Airway epithelial cell (primary cell): ENCODE measurements at places on chromosomes 7 and 10. TPM values are rescaled to one million over a fixed set of nuclear protein-coding genes. Genes with fewer than 3 reads are reported as not detected.

Gene NRG3
- total RNA-seq = not detected in 2 replicates

Gene CDK1
- total RNA-seq = 52.7 and 71.8 TPM in 2 replicates

Gene CREB3L2
- 18.0 and 28.1 TPM in 2 replicates for total RNA-seq

Gene DRGX
- total RNA-seq = not detected in 2 replicates

Gene TMEM236
- total RNA-seq = 0.07 TPM in 1 of 2 replicates, not detected in the other

Gene FLNC
- 0.84 and 0.85 TPM in 2 replicates for total RNA-seq

Gene UPK3BL1
- total RNA-seq = 1,784 and 2,271 TPM in 2 replicates

Gene AGFG2
- 11.7 and 13.3 TPM in 2 replicates for total RNA-seq

Gene LBX1
- not detected in 2 replicates for total RNA-seq

Gene AMZ1
- total RNA-seq = 0.14 TPM in 1 of 2 replicates, not detected in the other

Gene MTURN
- 11.5 and 15.7 TPM in 2 replicates for total RNA-seq

Gene WAPL
- total RNA-seq = 18.1 and 24.8 TPM in 2 replicates

Gene PODXL
- 0.14 and 0.85 TPM in 2 replicates for total RNA-seq

Gene TMEM229A
- not detected in 2 replicates for total RNA-seq
